Small intestine (tissue), 16 donors: ENCODE measurements at places on chromosomes 4 and X. TPM values are rescaled to one million over a fixed set of nuclear protein-coding genes. Genes with fewer than 3 reads are reported as not detected.

Gene PSMD10
- 51.2 TPM for polyA plus RNA-seq

Gene PDS5A
- polyA plus RNA-seq, result 23.3 TPM

Gene MFAP3L
- polyA plus RNA-seq, result 1.00 TPM

Gene CCDC110
- not detected for polyA plus RNA-seq

Gene RNF212
- 2.2 TPM for polyA plus RNA-seq

Gene FAT4
- polyA plus RNA-seq, result not detected

Gene DUSP21
- 2.2 TPM for polyA plus RNA-seq

Gene NEIL3
- 3.4 TPM for polyA plus RNA-seq

Gene XKRX
- 8.1 TPM for polyA plus RNA-seq

Gene SLC4A4
- polyA plus RNA-seq, result 15.7 TPM

Gene GRIA2
- polyA plus RNA-seq, result 0.27 TPM

Gene PTCHD1
- polyA plus RNA-seq, result not detected

Gene S100G
- 34.9 TPM for polyA plus RNA-seq

Gene EFNB1
- polyA plus RNA-seq, result 21.9 TPM

Gene TLL1
- 3.2 TPM for polyA plus RNA-seq

Gene PLXNB3
- polyA plus RNA-seq, result 1.6 TPM

Gene RASGEF1B
- polyA plus RNA-seq, result 14.1 TPM
